ENCODE measurements at places on chromosomes 16 and 17. TPM values are rescaled to one million over a fixed set of nuclear protein-coding genes. Genes with fewer than 3 reads are reported as not detected.

DNA sequence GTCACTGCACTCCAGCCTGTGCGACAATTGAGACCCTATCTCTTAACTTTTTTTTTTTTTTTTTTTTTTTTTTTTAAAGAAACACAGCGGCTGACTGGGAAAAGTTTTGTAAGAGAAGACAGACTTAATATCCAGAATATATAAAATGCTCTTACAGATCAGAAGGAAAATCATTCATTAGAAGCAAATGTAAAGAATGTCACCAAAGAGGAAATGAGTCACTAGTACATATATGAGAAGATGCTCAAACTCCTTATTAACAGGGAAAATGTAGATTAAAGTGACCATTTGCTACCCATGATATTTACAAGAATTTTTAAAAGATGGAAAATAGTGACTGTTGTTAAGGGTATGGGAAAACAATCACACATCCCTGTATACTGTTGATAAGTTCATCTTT, 48.9 kb downstream of the RABEP1 start:
- no peak overlapping the region for H3K4me3 ChIP-seq
- H3K27me3 ChIP-seq = no peaks in the 10 kb centered on the region

GRCh38 chr17:4162775-4163466, 19.9 kb downstream of the CYB5D2 start:
- no peak overlapping the region for H3K4me3 ChIP-seq
- H3K36me3 ChIP-seq = no peaks in the 10 kb centered on the region
- H3K27me3 ChIP-seq = no peaks in the 10 kb centered on the region
- H3K27ac ChIP-seq = no peak overlapping the region
- DNase-seq = no peak

DNA sequence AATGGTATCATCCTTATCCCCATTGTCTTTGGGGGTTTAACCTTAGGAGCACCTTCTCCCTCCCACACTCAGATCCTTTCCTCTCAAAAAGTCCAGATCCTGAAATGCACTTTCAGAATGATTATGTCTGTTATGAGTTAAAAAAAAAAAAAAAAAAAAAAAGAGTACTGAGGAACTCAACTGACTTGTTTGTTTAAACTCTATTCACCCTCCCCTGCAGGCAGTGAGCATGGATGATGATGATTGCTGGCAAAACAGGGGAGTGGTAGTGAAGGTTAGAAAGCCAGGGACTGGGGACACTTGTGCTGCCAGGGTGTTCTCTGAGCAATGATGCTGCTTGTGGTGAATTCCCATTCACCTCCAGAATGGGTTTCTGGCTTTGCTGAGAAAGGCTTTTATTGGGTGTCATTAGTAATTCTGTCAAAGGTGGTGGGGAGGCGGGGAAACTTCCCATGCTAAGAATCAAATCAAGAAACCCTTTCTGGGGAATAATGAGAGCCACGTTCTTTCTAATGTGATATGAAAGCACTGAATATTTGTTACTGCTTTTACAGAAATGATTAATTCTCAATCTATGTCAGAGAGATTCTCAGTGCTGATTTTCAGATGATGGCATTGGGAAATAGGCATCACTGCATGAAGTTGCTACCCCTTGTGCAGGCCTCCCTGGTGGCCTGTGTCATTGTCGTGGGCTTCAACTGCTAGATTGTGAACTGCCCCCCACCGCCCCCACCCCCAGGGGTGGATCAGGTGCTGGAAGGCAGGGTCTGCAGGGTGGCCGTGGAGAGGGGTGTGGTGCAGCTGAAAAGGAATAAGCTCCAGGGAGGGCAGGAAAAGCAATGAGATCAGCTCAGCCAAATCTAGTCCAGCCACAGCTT, 14.1 kb downstream of the CCL4 start:
- DNase-seq = no peak
- H3K27ac ChIP-seq = no peak overlapping the region
- H3K36me3 ChIP-seq = no peaks in the 10 kb centered on the region
- no peaks in the 10 kb centered on the region for H3K27me3 ChIP-seq

DNA sequence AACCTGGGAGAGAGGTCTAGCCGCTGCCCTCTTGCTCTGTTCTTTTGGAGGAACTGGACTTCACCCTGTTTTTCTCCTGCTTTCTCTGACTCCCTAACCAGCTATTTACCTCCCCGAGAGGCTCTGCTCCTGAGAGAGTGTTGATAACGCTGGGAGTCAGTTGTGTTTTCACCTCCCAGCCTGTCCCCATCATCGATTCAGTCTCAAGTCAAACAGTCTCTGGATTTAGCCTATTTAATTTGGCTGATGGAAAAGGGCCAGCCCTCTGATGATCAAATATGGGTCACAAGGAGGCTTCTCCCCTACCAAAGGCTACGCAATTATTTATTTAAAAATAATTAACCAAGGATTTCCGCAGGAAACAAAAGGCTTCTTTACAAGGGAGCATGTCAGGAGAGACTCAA, 31.8 kb downstream of the HNF1B start:
- H3K27ac ChIP-seq = no peak overlapping the region
- H3K36me3 ChIP-seq = no peaks in the 10 kb centered on the region
- DNase-seq = no peak
- H3K4me1 ChIP-seq = no peaks in the 10 kb centered on the region
- H3K4me3 ChIP-seq = no peak overlapping the region
- no peaks in the 10 kb centered on the region for H3K27me3 ChIP-seq

- H3K4me1 ChIP-seq = no peaks in the 10 kb centered on the region
- H3K36me3 ChIP-seq = no peaks in the 10 kb centered on the region
- no peak overlapping the region for H3K4me3 ChIP-seq
- no peaks in the 10 kb centered on the region for H3K27me3 ChIP-seq
Measured at GRCh38 chr17:61279476-61280145, 120.0 kb upstream of the TBX2 start.

DNA sequence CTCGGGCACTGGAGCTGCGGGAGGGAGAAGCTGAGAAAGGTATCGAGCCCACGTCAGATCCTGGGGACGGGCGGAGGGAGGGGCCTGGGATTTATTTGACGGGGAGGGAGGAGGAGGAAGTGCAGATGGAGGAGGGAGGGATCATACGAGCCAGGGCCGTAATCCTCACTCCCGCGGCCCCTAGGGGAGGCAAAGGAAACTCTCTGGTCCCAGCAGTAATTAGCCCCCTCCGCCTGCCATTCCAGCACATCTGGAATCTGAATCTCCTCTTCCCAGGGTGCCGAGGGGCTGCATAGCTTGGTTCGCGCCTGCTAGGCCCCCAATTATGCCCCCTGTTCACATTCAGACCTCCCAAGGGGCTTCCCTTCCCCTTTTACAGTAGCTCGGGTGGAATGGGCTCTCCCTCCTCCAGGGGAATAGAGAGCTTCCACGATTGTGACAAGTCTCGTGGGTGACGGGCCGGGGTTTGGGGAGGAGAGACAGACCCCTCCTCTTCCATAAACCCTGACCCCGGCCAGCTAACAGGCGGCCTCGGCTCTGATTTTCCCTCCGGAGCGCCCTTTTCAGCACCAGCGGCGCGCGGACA, at the start of gene SEZ6L2:
SEZ6L2 (minus strand) TSS at position 35 of the 586 bp plus-strand sequence. CDS start 531 bp downstream, outside the sequence.
- peak within 1 kb of the TSS; percentile 49 for H3K4me3 ChIP-seq
- no peaks in the 10 kb centered on the region for H3K27me3 ChIP-seq

DNA sequence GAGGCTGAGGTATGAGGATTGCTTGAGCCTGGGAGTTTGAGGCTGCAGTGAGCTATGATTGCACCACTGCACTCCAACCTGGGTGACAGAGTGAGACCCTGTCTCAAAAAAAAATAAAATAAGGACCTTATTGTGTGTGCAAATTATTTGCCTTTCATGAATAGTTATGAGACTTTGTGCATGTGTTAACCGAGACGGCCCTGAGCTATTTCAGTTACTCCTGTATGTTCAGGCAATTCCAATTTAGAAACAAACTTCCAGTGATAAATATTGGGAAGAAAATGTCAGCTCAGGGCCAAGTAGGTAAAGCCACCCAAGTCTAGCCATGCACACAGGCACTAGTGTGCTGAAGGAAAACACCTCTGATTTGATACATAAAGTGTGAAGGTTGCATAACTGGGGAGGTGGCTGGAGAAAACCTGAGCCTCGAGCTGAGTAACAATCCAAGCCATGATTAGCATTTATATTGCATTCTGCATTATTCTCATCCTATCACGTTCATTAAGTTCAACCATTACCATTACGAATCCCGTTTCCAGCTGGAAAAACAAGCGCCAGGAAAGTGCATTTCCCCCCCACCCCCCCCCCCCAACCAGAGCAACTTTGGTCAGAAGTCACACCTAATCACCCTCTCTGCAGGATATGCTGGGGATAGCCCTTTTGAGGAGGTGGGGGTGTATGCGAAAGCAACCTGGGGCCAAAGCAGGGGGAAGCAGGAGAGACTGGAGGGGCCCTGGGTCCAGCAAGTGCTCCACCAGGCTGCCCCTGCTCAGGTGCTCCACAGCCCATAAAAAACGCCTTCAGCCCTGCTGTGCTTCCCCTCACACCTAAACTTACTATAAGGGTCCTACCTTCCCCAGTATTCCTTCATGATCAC, 18.6 kb upstream of the ENDOV start:
- no peaks in the 10 kb centered on the region for H3K36me3 ChIP-seq
- H3K4me1 ChIP-seq = peaks cover 14% of the 10 kb centered on the region
- H3K27me3 ChIP-seq = no peaks in the 10 kb centered on the region
- no peak overlapping the region for H3K4me3 ChIP-seq

DNA sequence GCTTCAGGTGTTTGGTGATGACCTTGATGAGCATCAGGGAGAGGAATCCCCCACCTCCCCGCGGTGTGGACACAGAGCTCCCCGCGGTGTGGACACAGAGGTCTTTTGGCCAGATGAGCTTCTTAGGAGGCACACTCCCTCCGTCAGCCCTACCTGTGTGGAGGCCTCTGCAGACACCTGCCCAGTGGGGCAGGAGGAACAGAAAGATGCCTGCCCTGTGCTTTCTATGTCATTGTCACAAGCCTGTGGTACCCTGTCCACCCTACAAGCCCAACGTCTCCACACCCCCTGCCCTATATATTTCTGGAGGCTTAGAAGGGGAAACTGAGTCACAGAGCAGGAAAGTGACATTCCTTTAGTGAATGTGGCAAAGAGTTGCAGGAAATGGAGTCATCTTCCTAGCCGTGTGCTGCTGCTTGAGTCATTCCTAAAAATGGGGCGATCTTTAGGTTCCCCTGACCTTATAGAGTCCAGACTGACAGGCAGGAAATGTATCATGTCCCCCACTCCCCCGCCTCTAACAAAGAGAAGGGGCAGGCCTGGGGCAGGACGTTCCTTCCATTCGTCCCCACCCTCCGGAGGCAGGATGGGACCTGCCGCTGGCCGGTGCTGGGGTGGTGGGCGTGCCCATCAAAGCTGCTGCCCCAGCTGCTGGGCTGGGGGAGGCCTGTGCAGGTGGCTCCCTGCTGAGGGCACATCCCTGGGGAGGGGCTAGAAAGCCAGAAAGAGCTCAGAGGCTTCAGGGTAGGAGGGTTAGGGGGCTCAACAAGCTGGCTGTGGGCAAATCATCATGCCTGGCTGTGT, 1.0 kb upstream of the C16orf74 start:
- no peak overlapping the region for H3K27ac ChIP-seq
- H3K4me3 ChIP-seq = no peak overlapping the region
- peaks cover 8% of the 10 kb centered on the region for H3K4me1 ChIP-seq
- DNase-seq = no peak

Gene SSTR5
- 0.31 TPM for total RNA-seq

Gene ITGAD
- total RNA-seq = not detected

Gene SMIM22
- total RNA-seq = 6.1 TPM

Gene VMO1
- 0.62 TPM for total RNA-seq

All from testis (tissue), 5 donors.